ENCODE measurements at places on chromosomes 11 and 22. TPM values are rescaled to one million over a fixed set of nuclear protein-coding genes. Genes with fewer than 3 reads are reported as not detected.

GRCh38 chr11:103584021-103584420 lies 452.4 kb upstream of the DDI1 start:
- DNase-seq = no peak

- no peak for DNase-seq
Measured at GRCh38 chr22:42889304-42889703, 32.2 kb upstream of the ARFGAP3 start.

OR5AN1 gene
- not detected for total RNA-seq

TSPAN18 gene
- 45.5 TPM for total RNA-seq

DNA sequence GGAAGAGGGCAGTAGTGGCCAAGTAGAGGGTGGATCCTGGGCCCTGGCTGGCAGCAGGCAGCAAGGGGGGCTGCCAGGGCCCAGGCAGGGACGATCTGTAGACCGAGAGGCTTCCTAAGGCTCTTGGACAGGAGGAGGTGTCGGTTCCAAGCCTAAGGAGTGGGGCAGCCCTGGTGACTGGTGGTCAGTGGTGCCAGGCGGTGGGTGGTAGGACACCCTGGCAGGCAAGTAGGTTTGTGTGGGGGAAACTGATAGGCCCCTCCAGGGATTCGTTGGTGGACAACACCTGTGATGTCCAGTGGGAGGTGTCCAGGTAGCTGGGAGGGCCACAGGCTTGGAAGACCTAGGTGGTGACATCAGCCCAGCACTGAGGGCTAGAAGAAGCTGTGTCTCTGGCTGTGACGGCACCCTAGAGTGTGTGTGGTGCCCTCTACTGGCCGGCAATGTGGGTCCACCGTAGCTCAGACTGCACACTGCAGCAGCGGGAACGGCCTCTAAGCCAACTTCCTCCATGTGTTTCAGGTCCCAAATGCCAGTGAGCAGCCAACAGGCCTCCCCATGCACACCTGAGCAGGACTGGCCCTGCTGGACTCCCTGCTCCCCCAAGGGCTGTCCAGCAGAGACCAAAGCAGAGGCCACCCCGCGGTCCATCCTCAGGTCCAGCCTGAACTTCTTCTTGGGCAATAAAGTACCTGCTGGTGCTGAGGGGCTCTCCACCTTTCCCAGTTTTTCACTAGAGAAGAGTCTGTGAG lies 9.4 kb upstream of the SAMM50 start:
- DNase-seq = peak; percentile 74

DNA sequence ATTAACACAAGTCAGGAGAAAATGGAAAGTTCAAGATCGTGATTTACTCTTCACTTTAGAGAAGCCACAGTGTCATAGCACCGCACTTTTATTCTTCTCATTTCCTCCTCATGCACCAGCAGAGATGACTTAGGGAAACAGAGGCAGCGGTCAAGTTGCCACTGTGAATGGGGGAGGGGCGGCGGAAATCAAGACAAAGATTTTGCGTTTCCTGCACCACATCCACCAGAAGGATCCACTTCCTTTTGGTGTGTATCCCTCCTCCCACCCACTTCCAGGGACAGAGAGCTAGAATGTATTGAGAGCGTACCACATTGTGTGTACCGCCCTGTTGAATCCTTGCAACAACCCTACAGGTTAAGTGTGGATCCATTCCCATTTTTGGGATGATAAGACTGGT lies 21.8 kb downstream of the TSPAN18 start:
- peak; percentile 50 for DNase-seq

MMP8 gene
- total RNA-seq = 2.3 TPM

GRCh38 chr11:116078101-116078591 lies 573.9 kb upstream of the CADM1 start:
- DNase-seq = no peak

CRYBB3 gene
- total RNA-seq = not detected

DCHS1 gene
- total RNA-seq = 22.7 TPM

PISD gene
- 49.0 TPM for total RNA-seq

DNA sequence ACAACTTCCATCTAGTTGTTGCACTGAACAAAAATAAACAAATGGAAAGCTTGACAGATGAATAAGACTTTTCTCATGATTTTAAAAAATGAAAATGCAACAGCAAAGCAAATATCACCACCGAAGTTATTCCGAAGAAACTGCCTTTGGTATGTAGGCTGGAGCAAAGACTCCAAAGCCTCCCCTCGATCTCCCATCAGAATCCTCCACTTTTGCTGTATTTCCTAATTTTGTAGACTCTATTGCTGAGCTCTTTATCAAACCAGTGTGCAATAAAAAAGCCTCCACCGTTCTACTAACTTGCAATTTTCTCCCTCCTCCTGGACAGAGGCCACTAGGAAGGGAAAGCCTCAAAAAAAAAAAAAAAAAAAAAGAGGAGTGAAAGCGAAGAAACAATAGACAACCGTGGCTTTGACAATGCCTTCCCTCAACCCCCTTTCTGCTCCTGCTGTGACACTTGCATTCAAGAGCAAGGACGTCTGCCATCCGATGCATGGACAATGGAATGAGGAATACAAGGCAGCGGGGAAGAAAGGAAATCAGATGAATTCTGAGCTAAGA lies 190.9 kb upstream of the BLID start:
- no peak for DNase-seq

- DNase-seq = no peak
Measured at GRCh38 chr11:22681281-22681812, 14.9 kb downstream of the GAS2 start.

GRCh38 chr11:76660533-76661305 lies 9.8 kb downstream of the LRRC32 start:
- peak; percentile 58 for DNase-seq

DNA sequence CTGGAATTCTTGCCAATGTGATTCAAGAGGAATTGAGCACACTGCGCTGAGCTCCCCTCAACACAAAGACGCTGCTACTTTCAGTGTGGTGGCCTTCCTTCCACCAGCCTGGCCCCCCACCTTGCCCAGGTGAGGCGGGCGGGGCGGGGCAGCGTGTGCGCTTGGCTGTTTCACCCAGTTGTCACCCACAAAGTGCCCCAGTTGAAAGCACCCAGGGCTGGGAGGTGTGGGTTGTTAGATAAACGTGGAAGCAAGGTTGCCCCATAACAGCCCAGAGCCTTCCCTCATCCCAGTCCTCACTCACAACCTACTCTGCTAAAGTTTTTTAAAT lies 43.1 kb downstream of the CACNG2 start:
- DNase-seq = no peak

MUC5AC gene
- total RNA-seq = 0.27 TPM

NLRX1 gene
- 13.9 TPM for total RNA-seq

PES1 gene
- total RNA-seq = 46.6 TPM

KRTAP5-1 gene
- not detected for total RNA-seq

GRCh38 chr11:2325719-2326118 lies 23.9 kb downstream of the TSPAN32 start:
- no peak for DNase-seq

DNA sequence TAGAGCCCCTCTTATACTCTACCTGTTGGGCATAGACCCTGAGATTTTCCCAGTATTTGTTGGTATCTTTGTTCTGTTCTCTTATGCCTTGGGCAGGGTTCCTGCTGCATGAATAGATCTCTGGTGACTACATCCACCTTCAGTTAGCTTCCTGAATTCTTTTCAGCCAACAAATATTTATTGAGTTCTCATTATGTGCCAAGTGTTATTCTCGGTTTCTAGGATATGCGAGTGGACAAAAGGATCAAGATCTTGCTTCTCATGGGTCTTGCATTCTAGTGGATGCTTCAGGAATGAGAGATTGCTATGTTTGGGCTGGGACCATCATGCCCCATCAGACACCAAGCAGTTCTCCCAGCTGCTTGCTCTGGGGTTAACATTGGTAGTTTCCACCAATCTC lies 340.0 kb downstream of the METTL15 start:
- DNase-seq = no peak

- no peak for DNase-seq
Measured at GRCh38 chr22:31122532-31123291, at the start of gene INPP5J. INPP5J (plus strand) TSS chr22:31122966; CDS start chr22:31123015, 49 bp downstream.

DNA sequence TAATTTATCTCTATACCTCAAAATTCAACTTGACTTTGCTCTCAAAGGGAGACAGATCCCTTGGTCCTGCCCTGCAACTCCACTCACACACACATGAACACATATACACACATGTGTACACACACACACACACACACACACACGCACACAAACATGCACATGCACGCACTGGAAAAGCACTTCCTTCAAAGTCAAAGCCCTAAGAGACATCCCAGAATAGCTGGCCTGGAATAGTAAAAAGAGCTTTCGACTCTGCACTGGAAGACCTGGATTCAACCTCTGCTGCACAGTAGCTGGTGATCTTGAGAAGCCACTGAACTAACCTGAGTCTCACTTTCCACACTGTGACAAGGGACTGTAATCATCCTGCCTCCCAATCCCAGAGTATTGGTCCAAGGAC lies 26.8 kb downstream of the TENM4 start:
- DNase-seq = no peak

DNA sequence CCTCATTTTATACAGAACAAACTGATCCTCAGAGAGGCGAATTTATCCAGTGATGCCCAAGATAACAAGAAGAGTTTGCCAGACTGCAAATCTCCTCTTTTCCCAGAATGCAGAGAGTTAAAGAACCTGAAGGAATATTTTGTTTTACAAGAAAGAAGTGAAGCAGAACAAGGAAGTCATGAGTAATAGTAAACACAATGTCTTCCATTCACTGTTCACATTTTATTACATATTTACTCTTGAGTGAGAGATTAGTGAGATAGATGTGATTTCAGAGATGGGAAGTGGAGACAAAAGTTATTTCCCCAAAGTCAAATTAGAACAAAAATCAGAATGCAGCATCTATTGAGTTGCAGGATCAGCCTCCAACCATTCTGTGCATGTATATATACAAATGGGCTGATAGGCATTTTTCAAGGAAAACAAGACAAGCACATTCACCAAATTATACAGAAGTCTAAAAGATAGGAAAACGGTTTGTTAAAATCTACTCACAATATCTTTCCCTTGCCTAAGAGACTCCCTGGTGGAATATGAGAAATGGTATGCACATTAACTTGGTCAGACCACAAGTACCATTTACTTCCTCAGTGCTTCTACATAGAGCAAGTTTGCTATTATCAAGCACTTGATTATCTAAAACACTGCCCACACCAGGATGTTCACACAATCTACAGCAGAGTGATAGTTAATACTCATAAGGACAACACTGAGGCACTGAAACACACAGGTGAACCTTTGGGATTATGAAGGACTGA lies 12.0 kb downstream of the GUCY1A2 start:
- no peak for DNase-seq

GLYATL1 gene
- total RNA-seq = not detected

DNA sequence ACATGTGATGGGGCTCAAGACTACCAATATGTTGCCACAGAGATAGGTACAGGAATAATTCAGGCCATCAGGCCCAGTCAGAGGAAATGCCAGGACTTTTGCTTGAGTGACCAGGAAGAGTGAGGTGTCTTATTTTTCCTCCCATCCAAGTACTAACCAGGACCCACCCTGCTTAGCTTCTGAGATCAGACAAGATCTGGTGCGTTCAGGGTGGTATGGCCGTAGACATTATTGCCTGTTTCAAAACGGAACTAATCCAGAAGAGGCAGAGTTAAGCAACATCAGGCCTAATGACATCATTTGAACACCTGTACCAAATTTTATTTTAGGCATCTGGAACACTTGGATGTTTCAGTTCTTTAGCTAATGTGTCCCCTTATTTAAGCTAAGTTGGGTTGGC lies 205.5 kb upstream of the POU2AF2 start:
- DNase-seq = no peak

GRCh38 chr11:34049028-34049427 lies 2.5 kb upstream of the CAPRIN1 start:
- no peak for DNase-seq

GRCh38 chr11:125429174-125429707 lies 66.8 kb downstream of the FEZ1 start:
- DNase-seq = peak; percentile 75

Data from sciatic nerve (tissue), 2 donors.